ENCODE measurements at places on chromosomes 7 and 10. TPM values are rescaled to one million over a fixed set of nuclear protein-coding genes. Genes with fewer than 3 reads are reported as not detected.
A peak's percentile ranks its signal among the peaks of the same experiment; 100 is the strongest.

DNA sequence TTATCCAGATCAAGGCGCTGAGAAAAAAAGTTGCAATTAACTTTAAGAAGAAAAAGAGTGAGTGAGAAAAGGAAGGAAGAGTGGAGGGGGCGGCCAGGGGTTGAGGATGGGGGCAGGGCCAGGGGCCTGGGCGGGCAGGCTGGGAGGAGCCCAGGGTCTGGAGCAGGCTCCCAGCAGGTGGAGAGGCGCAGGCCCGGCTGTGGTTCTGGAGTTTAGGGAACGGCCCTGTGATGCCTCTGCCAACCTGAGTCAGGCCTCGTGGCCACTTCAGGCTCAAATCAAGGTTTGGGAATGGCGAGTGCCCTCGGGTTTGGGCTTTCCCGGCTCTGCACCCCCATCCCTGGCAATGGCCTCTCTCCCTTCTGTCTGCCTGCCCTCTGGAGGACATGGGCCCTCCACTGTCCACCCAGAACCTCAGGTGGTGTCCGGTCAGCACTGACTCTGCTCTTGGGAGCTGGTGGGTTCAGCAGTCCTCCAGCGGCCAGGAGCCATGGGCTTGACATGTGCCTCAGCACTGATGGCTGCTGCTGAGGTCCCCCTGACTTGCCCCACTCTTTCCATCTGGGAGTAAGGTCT is 41.0 kb upstream of the EMX2 start:
- H3K27ac ChIP-seq: no peak overlapping the region
- DNase-seq: no peak
- H3K4me3 ChIP-seq: no peak overlapping the region
- no peaks in the 10 kb centered on the region for H3K36me3 ChIP-seq
- H3K4me1 ChIP-seq: peaks cover 40% of the 10 kb centered on the region

The CCZ1B gene
- total RNA-seq: 72.0 TPM

- no peak for DNase-seq
- H3K27me3 ChIP-seq: no peaks in the 10 kb centered on the region
- no peak overlapping the region for H3K4me3 ChIP-seq
Observed at GRCh38 chr10:359762-360161, 224.5 kb downstream of the ZMYND11 start.

- H3K4me3 ChIP-seq: no peak overlapping the region
- no peaks in the 10 kb centered on the region for H3K4me1 ChIP-seq
- no peak for DNase-seq
- no peak overlapping the region for H3K27ac ChIP-seq
- H3K27me3 ChIP-seq: no peaks in the 10 kb centered on the region
- no peaks in the 10 kb centered on the region for H3K36me3 ChIP-seq
Observed at GRCh38 chr10:102287538-102287937, 42.2 kb downstream of the GBF1 start.

GRCh38 chr7:101502466-101503098 is 126.5 kb downstream of the MYL10 start:
- no peak for DNase-seq
- peaks cover 1% of the 10 kb centered on the region for H3K4me1 ChIP-seq
- H3K4me3 ChIP-seq: no peak overlapping the region
- no peaks in the 10 kb centered on the region for H3K27me3 ChIP-seq

DNA sequence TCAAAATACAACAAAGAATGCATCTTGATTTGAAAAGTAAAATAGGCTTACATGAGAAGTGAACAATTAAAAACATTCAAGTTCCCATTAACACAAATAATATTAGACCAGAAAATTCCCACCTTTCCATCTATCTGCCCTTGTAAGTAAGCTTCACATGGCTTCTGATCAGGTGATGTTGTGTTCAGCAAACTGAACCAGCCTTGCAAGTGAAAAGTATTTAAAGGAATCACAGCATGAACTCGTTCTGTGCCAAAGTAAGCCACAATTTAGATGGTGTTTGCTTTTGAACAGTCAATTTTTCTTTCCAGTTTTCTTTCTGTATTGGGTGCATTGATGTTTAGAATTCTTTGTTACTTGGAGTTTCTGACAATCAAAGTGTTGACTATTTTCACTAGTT is 347.9 kb downstream of the TNS3 start:
- no peaks in the 10 kb centered on the region for H3K27me3 ChIP-seq
- no peak for DNase-seq
- no peaks in the 10 kb centered on the region for H3K4me1 ChIP-seq
- no peak overlapping the region for H3K4me3 ChIP-seq
- H3K36me3 ChIP-seq: no peaks in the 10 kb centered on the region
- H3K27ac ChIP-seq: no peak overlapping the region

DNA sequence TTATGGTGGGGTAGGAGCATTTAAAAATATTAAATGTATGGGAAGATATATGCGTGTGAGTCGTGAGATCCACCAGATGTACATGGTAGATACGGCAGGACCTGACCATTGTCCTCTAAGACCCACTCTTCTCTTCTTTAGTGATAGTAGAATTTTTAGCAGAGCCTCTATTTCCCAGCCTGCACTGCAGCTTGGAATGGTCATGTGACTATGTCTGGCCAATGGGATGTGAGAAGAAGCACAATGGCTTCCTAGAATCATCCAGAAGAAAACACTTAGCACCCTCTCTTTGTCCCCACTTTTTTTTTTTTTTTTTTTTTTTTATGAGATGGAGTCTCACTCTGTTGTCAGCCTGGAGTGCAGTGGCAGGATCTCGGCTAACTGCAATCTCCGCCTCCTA is 86.6 kb upstream of the CYTH3 start:
- no peaks in the 10 kb centered on the region for H3K27me3 ChIP-seq
- H3K4me3 ChIP-seq: no peak overlapping the region
- no peaks in the 10 kb centered on the region for H3K36me3 ChIP-seq

DNA sequence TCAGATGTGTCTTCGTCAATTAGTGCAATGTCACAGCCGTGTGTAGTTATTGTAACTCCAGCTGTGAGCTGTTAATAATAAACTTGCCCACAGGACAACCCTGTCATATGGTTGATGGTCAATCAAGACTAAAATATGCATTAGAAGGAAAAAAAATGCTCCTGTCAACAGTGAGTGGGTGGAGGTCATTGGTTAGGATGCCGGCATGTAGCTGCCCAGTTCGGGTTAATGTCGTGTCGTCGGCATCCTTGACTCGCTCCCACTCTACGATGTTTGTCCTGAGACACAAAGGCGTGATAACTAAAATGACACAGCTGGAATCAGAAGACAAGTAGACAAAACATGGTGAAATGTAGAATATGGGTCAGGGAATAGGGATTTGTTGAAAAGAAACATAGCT is 442.8 kb upstream of the NPVF start:
- H3K27ac ChIP-seq: no peak overlapping the region
- DNase-seq: no peak
- H3K27me3 ChIP-seq: no peaks in the 10 kb centered on the region
- H3K36me3 ChIP-seq: no peaks in the 10 kb centered on the region
- peaks cover 65% of the 10 kb centered on the region for H3K4me1 ChIP-seq

The TET1 gene
- total RNA-seq: 30.0 TPM

The SPDYE1 gene
- not detected for total RNA-seq

DNA sequence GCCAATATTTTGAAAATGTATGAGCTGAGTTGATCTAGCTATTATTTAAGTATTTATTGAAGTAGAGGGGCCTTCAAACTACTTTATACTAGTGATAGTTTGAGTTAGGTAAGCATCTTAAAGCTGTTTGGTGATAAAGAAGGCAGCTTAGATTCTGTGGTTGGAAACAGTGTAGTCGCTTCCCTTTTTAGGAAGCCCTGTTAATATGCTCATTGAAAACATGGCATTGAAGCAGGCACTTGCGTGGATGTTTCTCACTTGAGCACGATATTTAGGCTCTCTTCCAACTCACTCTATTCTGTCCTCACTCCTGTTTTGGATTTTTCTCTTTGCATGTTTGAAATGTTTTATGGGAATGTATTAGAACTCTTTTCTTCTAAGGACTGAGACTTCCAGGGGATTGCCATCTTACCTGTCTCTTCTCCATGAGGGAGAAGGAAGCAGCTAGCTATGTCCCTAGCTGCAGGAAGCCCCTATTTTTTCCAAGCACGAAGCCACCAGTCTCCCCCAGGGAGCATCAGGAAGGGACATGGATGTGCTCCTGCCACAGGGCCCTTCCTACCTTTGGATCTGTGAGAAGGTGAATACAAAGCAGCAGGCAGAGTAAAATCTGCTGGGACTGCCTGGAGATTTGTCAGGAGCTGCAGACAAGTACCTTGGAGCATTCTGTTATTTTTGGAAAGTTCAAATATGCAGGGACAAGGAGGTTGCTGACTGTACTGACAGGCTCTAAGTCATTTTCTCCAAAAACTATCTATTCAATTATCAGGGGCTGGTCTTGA is 22.0 kb upstream of the BMPR1A start:
- H3K27me3 ChIP-seq: no peaks in the 10 kb centered on the region
- DNase-seq: no peak
- no peaks in the 10 kb centered on the region for H3K36me3 ChIP-seq
- H3K27ac ChIP-seq: no peak overlapping the region
- H3K4me1 ChIP-seq: peaks cover 5% of the 10 kb centered on the region

DNA sequence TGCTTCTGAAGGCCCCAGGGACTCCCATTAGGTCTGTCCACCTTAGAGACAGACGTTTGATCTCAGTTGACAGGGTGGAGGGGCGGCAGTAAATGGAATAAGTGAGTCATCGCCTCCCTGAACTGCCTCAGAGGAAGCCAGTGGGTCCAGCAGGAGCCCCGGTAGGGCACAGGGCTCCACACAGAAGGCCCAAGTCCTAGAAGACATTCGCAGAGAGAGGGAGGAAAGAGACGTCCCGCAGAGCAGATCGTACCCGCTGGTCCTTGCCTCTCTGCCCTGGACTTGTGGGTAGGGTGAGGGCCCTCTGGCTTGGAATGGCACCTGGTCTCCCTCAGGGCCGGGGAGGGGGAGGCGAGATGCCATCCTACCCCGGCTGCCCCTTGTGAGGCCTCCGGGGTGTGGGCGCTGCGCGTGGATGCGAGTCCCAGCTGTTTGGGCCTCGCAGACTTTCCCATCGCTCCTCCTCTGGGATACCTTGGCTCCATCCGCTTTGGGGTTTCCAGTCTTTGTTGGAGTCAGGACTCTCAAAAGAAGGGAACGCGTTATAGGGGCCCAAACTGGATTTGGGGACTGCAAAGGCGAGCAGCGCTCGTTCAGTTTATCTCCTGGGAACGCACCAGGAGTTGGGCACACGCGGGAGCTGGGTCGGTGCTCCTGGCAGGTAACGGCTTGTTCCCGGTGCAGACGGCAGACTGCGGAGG is 5.1 kb downstream of the TLX1 start:
- H3K27me3 ChIP-seq: peaks cover 98% of the 10 kb centered on the region
- H3K4me3 ChIP-seq: peak overlapping the region; percentile 33
- H3K36me3 ChIP-seq: peaks cover 3% of the 10 kb centered on the region
- H3K27ac ChIP-seq: no peak overlapping the region
- no peak for DNase-seq

The TMEM254 gene
- 33.8 TPM for total RNA-seq

DNA sequence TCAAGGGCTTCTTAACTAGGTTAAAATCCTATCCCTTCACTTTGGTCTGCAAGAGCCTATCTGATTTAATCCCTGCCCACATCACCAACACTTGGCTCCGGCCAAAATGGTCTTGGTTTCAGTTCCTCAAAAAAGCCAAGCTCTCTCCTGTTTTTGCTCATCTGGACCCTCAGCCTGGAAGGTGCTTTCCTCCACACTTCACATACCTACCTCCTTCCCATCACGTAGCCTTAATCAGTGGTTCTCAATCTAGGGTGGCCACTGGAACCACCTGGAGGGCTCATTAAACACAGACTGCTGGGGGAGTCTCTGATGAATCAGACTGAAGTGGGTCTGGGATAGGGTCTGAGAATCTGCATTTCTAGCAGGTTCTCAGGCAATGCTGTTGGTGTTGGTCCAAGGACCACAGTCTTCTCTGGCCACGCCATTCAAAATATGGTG is 227.0 kb upstream of the AOAH start:
- H3K4me1 ChIP-seq: peaks cover 3% of the 10 kb centered on the region
- H3K27me3 ChIP-seq: no peaks in the 10 kb centered on the region
- H3K27ac ChIP-seq: no peak overlapping the region

The STRIP2 gene
- 11.6 TPM for total RNA-seq

DNA sequence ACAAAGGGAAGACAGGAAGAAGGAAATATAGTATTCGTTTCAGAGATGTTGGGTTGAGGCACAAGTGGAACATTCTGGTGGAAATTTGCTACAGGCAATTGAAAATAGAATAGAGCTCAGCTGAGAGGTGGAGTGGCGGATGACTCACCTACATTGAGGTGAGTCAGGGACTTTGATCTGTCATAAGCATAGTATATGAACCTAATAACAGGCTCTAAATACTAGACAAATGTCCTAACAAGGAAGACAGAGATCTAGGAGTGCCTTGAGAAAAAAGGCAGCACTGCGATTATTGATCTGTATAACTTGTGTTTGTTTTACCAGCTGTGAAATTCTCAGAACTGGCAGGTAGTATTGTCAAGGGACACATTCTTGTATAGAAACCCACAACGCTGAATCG is 907 bp upstream of the IFRD1 start:
- H3K36me3 ChIP-seq: no peaks in the 10 kb centered on the region
- H3K27me3 ChIP-seq: no peaks in the 10 kb centered on the region
- H3K4me1 ChIP-seq: peaks cover 40% of the 10 kb centered on the region

DNA sequence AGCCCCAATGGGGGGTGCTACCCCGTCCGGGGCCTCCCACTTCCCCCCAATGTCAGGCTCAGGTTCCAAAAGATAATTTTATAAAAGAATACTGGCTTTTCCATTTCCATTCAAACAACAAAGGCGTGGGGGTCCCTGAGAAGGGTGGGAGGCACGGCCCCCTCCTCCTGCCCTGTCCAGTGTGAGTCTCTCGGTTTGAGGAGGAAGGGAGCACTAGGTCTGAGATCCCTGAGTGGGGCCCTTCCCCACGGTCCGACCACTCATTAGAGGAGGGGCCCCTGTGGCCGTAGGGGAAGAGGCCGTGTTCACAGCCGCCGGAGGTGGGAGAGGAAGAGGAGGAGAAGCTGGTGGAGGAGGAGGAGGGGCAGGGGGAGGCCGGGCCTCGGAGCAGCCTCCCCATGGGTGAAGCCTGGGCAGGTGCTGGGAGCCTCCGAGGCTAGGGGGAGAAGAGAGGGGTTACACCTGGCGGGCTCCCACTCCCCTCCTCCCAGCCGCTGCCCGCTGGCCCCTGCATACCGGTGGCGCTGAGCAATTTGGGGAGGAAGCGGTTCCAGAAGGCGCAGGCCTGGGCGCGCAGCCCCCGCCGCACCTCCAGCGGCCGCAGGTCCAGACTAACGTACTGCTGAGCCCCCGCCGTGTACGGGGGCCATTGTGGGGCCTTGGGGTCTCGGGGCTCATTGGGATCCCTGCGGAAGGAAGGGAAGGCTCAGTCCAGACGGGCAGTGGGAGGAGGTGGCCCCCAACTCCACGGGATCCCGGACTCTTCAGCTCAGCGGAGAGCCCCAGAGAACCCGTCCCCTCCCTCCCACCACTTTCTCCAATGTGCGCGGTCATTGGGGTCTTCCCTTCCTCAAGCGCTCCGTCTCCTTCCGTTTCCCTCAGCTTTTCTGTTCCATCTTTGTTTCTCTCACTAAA is 1.4 kb upstream of the UFSP1 start:
- H3K4me3 ChIP-seq: peak overlapping the region; percentile 90
- H3K27ac ChIP-seq: peak overlapping the region; percentile 62
- no peak for DNase-seq
- H3K36me3 ChIP-seq: peaks cover 12% of the 10 kb centered on the region

Data from neural crest cell (in vitro differentiated cells).